NCI-H187 (cell line): ENCODE measurements at places on chromosomes 13 and 19.
A peak's percentile ranks its signal among the peaks of the same experiment; 100 is the strongest.

GRCh38 chr13:49443357-49443703 is 534 bp downstream of the CAB39L start:
- DNase-seq: no peak

GRCh38 chr13:64417581-64417980 is 2812.6 kb downstream of the PCDH9 start:
- no peak for DNase-seq

GRCh38 chr19:18590273-18591272 is 2.0 kb downstream of the REX1BD start:
- no peak for DNase-seq

DNA sequence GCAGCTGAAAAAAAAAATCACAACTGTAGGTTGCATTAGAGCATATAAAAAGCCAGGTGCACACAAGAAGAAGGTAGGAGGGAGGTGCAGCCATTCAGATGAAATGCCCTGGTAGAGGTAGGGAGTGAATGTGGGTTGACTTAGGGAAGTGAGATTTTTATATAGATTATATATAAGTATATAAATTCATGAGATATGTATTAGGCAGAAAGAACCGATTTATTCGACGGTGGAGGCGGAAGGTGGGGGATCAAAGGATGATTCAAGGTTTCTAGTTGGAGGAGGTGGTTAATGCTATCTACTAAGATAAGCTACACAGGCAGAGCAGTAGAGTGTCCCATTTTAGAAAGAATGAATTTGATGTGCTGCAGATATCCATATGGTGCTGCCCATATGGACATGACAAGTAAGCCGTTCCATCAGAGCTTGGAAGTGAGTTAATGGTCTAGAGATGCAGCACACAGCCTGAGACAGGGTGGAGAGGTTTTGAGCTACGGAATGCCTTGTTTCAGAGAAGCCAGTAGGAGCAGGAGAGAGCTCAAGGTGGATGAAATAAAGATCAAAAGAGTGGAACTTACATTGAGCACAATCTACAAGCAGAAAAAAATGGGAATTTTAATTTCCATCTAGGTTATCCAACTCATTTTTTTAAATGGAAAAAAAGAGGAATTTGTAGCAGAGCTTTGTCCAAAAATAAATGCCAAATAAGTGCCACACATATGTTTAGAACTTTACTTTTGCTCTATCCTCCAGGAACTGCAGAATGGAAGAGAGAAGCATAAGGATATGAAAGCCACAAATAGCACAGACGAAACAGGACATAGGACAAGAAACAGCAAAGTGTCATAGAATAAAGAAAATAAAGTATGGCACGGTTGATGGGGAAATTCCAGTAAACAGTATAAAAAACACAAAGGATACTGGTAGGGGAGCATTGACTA is 177.3 kb downstream of the PCDH9 start:
- DNase-seq: no peak

DNA sequence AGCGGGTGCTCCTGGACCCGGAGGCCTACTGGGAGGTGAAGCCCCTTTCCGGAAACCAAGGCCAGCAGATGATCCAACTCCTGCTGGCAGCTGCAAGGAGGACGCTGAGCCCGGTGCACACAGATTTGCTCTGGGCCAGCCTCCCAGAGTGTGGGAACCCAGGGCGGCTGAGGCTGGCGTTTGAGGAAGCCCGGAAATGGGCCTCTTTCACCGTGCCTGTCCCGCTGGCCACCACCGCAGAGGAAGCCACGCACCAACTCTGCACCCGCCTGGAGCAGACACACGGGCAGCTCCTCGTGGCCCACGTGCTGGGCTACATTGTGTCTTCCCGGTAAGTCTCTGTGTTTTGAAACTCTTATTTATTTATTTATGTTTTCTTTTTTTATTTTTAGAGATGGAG is 30.4 kb downstream of the NWD1 start:
- DNase-seq: no peak

- DNase-seq: no peak
Measured at GRCh38 chr19:43723588-43723987, 7.7 kb downstream of the IRGC start.

DNA sequence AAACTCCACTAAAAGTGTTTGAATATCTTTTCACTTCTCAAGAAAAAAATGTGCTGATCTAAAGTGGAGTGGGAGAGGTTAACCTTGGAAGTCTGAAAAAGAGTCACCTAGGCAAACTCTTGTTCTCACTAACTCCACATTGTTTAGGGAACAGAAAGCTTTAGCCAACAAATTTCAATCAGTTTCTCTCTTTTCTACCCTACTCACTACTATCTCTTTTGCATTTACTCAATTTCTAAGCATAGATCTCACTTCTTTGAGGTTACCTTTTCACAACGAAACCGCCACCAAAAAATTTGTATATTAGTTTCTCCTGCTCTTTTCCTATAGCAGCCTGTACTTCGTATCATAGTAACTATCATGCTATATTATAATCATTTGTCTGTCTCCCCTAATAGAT is 6.3 kb downstream of the NHLRC3 start:
- no peak for DNase-seq

DNA sequence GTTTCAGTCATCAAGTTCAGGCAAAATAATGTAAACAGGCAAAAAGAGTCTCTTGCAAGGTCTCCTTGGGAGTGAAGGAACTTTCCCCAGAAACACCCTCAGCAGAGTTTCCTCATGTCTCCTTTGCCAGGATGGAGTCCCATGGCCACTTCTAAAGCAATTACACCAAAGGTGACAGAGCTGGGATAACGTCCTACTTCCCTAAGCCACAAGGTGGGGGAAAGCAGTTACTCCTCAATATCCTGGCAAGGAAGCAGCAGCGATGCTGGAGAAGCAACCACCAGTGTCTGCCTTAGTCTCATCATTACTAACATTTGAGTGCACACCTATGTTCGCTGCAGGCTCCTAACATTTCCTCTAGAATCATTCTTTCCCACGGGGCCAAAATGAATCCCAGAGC is 88.6 kb downstream of the UBL3 start:
- DNase-seq: no peak

DNA sequence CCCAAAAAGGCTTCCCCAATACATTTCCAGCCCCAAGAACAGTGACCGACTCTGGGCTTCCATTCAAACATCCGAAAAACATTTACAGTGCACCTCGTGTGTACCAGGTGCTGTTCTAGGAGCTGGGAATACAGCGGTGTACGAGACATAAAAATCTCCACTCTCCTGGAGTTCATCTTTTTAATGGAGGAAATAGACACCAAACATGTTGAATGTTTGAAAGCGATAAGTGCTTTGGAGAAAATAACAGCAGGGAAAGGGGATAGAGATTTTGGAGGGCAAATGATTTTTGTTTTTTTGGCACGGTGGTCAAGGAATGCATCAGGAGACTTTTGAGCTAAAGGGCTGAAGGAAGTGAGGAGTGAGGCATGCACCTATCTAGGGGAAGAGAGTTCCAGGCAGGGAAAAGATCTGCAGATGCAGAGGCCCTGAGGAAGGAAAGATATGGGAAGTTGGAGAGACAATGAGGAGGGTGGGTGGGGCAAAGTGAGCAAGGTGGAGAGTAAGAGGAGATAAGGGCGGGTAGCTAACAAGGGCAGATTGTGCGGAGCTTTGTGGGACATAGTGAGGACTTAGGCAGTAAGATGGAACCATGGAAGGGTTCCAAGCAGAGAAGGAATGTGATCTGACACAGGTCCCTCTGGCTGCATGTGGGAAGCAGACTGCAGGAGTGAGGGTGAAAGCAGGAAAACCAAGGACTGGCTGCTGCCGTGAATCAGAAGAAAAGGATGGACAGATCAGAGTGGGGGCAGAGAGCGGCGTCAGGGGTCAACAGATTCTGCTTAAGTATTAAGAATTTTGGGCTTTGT is 703 bp upstream of the FBL start:
- DNase-seq: no peak

- no peak for DNase-seq
Measured at GRCh38 chr19:23002690-23003422, at the start of gene ZNF728. TSS of gene ZNF728 (minus strand) at chr19:23003176. CDS start at chr19:23003030, 146 bp downstream.

- no peak for DNase-seq
Measured at GRCh38 chr13:25347151-25347550, 24.6 kb upstream of the ATP8A2 start.

DNA sequence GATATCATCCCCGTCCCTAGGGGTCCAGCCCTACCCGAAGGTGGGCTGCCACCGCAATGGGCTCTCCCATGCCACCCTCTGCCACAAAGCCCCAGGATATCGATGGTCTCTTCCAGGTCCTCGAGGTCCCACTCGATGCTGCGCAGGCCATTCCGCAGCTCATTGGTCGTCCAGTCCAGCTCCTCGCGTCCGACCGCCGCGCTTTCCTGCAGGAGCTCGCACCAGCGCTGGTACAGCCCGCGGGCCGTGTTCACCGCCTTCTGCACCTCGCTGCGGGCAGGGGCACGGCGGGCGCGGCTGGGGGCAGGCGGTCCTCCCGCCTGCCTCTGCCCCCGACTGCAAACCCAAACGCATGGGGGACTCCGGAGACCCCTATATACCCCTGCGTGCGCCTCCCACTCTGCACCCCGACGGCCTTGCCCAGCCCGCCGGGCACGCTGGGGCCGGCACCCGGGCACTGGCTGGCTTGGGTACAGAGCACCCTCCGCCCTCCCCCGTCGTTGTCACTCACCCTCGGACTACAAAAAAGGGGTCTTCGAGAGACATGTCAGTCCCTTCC is 468 bp downstream of the STX10 start:
- no peak for DNase-seq

- no peak for DNase-seq
Measured at GRCh38 chr19:8126008-8126407, 23.4 kb downstream of the FBN3 start.

GRCh38 chr13:80276371-80277289 is 64.3 kb downstream of the SPRY2 start:
- no peak for DNase-seq

DNA sequence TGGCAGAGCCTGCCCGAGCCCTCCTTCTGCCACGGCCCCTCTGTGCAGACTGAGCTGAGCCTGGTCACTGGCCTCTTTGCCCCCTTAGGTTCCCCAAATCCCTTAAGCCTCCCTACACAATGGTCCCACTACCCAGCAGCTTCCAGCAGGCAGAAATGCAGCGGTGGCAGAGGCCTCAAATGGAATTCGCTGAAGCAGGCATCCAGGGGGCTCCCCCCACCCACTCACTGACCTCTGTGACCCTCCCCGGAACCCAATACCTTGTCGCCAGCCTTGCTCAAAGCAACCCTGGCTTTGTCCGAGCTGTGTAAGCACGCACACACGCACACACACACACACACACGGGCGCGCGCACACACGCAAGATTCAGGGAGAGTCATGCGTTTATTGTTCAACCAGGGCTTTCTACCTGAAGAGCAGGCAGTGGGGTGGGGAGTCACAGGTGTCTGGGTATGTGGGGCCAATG is at the start of gene LIM2:
Gene LIM2 (minus strand): TSS at position 51 of the 466 bp plus-strand sequence. CDS start 531 bp downstream, outside the sequence.
- DNase-seq: no peak

DNA sequence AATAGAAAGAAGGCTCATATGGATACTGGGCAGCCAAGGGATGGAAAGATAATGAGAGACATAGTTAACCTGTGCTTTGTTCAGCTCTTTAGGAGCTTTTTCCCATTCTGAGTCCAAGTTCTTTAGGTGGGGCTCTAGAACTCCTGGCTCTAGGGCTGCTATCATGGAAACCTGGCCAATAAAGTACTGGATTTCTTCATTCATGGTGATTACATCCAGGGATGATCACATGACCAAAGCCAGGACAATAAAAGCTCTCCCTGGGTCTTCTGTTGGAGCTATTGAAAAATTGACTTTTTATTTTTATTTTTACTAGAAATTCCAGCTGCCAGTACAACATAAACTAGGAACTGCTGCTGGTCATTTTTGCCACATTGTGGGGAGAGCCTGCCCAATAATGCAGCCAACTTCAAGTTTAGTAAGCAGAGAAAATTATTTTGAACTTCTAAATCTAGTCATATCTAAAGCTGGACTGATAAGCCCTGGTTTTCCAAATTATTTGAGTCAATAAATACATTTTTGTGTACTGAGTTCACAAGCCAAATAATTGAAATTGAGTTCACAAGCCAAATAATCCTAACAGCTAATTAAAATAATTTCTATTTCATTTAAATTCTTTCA is 224.9 kb upstream of the STARD13 start:
- DNase-seq: no peak

DNA sequence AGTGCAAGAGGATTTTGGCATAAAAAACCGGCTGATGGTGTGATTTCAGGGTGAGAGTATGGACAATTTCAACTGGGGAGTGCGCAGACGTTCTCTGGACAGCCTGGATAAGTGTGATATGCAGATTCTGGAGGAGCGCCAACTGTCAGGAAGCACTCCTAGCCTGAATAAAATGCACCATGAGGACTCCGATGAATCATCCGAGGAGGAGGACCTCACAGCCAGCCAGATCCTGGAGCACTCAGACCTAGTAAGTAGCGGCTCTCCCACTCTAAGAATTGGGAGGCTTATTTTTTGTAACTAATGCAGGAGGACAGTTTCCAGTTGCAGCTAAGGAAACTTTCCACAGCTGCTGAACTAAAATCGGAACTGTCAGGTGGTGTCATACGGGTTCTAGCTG is 53.6 kb downstream of the ZAR1L start:
- DNase-seq: no peak

GRCh38 chr19:29548483-29549085 is 22.8 kb downstream of the VSTM2B start:
- no peak for DNase-seq

- DNase-seq: no peak
Measured at GRCh38 chr19:43765109-43765876, 10.5 kb upstream of the SMG9 start.

- DNase-seq: peak; percentile 46
Measured at GRCh38 chr19:13985771-13986347, 20.3 kb downstream of the RFX1 start.

GRCh38 chr13:72437458-72437857 is 290.0 kb downstream of the MZT1 start:
- no peak for DNase-seq

DNA sequence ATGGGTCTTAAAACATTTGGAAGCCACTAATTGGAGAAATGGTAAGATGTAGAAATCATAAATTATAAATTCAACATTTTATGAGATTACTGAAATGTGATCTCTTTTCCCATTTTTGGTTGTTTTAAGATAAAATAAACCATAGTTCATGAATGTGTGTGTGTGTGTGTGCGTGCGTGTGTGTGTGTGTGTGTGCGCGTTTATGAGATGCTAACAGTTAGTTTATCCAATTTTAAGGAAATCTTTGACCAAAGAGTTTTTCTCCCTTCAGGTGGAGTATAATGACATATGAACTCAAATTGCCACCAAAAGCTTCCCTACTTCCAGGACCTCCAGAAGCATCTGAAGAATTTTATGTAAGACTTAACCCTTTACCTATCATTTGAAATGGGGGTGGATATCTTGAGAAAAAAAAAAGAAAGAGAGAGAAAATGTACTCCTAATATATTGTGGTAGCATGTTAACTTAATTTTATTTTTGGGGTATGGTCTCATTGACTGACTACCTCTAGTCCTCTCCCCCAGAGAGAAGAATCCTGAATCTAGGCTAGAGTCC is 98.1 kb upstream of the AKAP11 start:
- no peak for DNase-seq
